ENCODE measurements at places on chromosomes 16 and 17. TPM values are rescaled to one million over a fixed set of nuclear protein-coding genes. Genes with fewer than 3 reads are reported as not detected.

PHB1 gene
- 448 TPM for total RNA-seq

OSBPL7 gene
- 18.1 TPM for total RNA-seq

CTRL gene
- total RNA-seq, result 6.0 TPM

HSD17B2 gene
- total RNA-seq, result not detected

GRCh38 chr16:69064764-69065313 is 40.6 kb upstream of the HAS3 start:
- no peaks in the 10 kb centered on the region for H3K27me3 ChIP-seq
- no peaks in the 10 kb centered on the region for H3K36me3 ChIP-seq
- DNase-seq, result no peak
- H3K27ac ChIP-seq, result no peak overlapping the region

DNA sequence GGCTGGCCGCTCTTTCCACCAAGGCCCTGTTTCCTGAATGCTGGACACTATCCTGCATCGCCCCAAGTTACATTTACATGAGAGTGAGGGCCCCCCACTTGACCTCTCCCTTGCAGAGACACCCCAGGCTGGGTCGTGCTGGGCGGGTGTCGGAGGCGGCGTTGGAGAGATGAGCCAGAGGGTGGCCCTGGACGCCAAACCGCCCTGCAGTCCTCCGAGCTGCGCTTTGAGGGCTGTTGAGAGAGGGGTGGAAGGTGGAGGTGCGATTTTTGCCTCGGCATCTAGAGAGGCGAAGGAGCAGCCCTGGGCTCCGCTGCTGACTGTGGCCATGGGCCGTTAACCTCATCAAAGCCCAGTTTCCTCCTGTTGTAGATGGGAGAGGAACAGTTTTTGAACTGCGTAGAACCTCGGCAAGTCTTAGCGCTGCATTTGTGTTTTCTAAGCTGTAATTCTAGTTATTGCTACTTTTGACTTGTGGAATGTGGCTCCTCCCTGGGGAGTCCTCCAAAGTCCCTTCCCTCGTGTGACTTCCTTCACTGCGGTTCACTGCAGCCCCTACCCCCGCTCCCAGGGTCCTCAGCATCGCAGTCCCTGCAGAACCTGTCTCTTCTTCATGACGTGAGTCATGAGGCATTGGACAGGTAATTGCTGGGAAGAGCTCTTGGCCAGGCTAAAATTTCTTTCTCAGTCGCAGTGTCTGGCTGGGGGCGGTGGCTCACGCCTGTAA is 986 bp upstream of the ELOB start:
- peak; percentile 80 for DNase-seq
- H3K4me3 ChIP-seq, result peak overlapping the region; percentile 92
- peaks cover 23% of the 10 kb centered on the region for H3K4me1 ChIP-seq
- no peaks in the 10 kb centered on the region for H3K27me3 ChIP-seq
- H3K36me3 ChIP-seq, result peaks cover 17% of the 10 kb centered on the region

GRCh38 chr17:81733507-81734404 is 21.7 kb downstream of the SLC25A10 start:
- H3K36me3 ChIP-seq, result no peaks in the 10 kb centered on the region
- no peak overlapping the region for H3K4me3 ChIP-seq
- peaks cover 19% of the 10 kb centered on the region for H3K27me3 ChIP-seq
- DNase-seq, result peak; percentile 92
- H3K4me1 ChIP-seq, result peaks cover 11% of the 10 kb centered on the region

Measured in activated CD4-positive, alpha-beta T cell treated with anti-CD3 and anti-CD28 coated beads, Interleukin-2, amount 10 ng/mL, durations not matched to agents 24 days and 14 days (primary cell).